ENCODE measurements at places on chromosomes 7 and 10. TPM values are rescaled to one million over a fixed set of nuclear protein-coding genes. Genes with fewer than 3 reads are reported as not detected.

Gene NRP1
- total RNA-seq, result 54.8 TPM

Gene SLC37A3
- total RNA-seq, result 60.6 TPM

Gene RHOBTB1
- 5.7 TPM for total RNA-seq

Gene MCMBP
- total RNA-seq, result 62.4 TPM

Gene TAS2R3
- total RNA-seq, result 3.3 TPM

Gene CALML5
- not detected for total RNA-seq

Gene NEURL1
- 0.39 TPM for total RNA-seq

Gene DHX32
- total RNA-seq, result 12.5 TPM

Gene CEP41
- total RNA-seq, result 4.8 TPM

Gene GRM3
- total RNA-seq, result not detected

Gene SPDYE8
- not detected for total RNA-seq

Gene NACAD
- total RNA-seq, result 6.9 TPM

Gene PON3
- total RNA-seq, result 3.6 TPM

Gene FKBP9
- 285 TPM for total RNA-seq

Gene ANAPC16
- 54.6 TPM for total RNA-seq

Gene DNAJC12
- total RNA-seq, result 4.6 TPM

Gene NODAL
- total RNA-seq, result not detected

Gene LIPJ
- total RNA-seq, result 0.42 TPM

Gene PNLIPRP3
- total RNA-seq, result not detected

Gene THSD7A
- total RNA-seq, result 16.5 TPM

Gene CALHM1
- total RNA-seq, result not detected

Gene CCL24
- total RNA-seq, result not detected

Gene FRMD4A
- 47.7 TPM for total RNA-seq

Gene LIPN
- total RNA-seq, result not detected

Gene TRIM73
- 3.3 TPM for total RNA-seq

Gene CD36
- total RNA-seq, result 164 TPM

Gene HABP2
- total RNA-seq, result not detected

Gene SCART1
- 4.8 TPM for total RNA-seq

Gene MRLN
- not detected for total RNA-seq

Gene ADRA2A
- 8.5 TPM for total RNA-seq

Gene DLX6
- total RNA-seq, result not detected

Gene DOCK1
- 63.6 TPM for total RNA-seq

Gene NPC1L1
- total RNA-seq, result not detected
